ENCODE measurements at places on chromosomes 7 and 10.

GRCh38 chr7:85851571-85852193, 664.8 kb upstream of the SEMA3D start:
- peak; percentile 28 for DNase-seq

DNA sequence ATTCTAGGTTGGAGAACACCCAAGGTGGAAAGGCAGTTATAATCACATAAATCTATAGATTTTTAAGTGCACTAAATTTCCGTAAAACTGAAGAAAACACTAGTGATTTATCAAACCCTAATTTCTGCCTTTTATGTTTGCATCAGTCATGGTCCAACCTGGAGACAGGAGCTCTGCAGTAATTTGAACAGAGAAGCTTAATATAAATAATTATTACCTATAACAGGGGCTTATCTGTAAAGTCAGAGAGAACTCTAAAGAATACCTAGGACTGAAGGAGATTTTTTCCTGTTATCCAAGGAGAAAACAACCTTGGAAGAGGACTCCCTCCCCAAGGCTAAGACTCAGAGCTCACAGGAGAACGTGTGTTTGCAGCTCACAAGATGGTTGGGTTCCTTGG, 95.1 kb downstream of the MPP7 start:
- DNase-seq, result no peak

GRCh38 chr10:93110472-93111146, 36.9 kb downstream of the CYP26A1 start:
- no peak for DNase-seq

- no peak for DNase-seq
These were observed 26.9 kb downstream of the ZEB1 start for GRCh38 chr10:31345886-31346285.

DNA sequence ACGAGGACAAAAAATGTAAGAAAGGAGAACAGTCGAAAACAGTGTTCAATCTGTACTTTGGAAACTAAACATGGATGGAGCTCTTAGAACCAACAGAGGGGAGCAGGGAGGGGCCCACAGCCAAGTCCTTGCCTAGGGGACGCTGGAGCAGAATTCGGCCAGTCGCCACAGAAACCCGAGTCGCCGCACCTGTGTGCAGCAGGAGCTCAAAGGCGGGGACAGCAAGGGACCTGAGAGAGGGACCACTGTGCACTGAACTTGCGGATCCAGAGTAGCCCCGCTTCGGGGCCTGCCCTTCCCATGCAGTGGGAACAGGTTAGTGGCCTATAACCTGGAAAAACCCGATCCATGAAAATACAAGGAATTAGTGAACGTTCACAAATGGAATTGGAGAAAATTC, 68.1 kb downstream of the SEC61G start:
- DNase-seq, result no peak

- DNase-seq, result no peak
These were observed 661.8 kb upstream of the MBL2 start for GRCh38 chr10:53434413-53434812.

DNA sequence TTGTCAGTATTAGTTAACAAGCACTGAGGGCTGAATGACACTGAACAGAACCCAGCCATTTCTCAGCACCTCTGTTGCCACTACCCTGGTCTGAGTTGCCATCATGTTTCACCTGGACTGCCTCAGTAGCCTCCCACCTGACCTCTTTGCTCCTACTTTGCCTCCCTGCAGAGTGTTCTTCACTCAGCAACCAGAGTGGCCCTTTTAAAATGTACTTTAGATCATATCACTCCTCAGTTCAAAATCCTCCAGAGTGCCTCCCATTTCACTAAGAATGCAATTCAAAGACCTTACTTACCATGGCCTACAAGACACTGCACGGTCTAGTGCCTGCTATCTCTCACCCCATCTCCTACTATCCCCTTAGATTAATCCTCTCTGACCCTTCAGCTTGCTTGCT, 214.5 kb downstream of the AUTS2 start:
- DNase-seq, result no peak

- no peak for DNase-seq
These were observed 101.4 kb downstream of the MICU1 start for GRCh38 chr10:72524489-72524888.

DNA sequence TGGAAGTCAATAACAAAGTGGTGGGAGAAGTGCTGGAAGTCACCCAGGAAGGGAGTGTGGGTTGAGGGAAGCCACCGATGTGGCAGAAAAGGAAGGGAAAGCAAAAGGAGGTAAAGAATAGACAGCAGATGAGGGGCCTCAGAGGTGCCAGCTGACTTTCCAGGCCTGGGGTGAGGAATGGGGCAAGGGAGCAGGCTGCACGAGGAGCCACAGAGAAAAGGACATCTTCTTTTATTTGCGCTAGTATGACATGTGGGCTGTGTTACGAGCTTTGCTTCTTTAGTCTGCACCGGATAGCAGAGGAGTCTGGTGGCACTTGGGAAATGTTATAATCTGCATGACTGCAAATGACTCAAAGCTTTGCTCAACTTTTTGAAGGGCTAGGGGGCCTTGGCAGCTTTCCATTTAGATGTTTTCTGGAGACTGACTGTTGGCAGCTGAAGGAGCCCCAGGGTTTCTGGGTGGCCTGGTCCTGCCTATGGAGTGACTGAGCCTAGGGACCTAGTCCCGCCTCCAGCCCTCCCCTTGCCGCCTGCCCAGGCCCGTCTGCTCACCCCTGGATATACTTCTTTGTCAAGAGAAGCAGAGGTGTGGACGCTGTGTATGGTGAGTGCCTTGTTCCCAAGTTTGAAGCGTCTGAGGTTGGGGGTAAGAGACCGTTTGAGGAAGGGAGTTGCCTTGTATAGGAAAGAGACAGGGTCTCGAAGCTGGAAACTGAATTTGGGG, 5.1 kb downstream of the PRXL2A start:
- DNase-seq, result no peak

- no peak for DNase-seq
These were observed 18.6 kb downstream of the ADAP1 start for GRCh38 chr7:935874-936385.

DNA sequence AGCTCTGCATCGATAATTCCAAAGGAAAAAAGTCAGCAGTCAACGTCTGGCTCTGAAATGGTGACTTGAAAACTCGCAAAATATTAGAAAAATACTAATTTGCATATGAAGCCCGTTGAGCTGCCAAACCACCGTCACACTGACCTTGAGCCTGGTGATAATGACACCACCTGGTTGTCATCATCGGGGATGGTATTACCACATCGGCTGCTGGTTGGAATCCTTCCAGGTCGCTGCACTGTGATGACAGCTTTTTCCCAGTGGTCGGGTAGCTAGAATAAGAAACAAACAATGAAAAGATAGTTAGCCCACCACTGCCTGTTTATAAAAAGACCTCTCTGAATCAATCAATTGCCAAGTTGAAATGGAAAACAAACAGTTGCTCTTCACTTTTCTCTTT, 41.6 kb downstream of the LAMB1 start:
- DNase-seq, result no peak

DNA sequence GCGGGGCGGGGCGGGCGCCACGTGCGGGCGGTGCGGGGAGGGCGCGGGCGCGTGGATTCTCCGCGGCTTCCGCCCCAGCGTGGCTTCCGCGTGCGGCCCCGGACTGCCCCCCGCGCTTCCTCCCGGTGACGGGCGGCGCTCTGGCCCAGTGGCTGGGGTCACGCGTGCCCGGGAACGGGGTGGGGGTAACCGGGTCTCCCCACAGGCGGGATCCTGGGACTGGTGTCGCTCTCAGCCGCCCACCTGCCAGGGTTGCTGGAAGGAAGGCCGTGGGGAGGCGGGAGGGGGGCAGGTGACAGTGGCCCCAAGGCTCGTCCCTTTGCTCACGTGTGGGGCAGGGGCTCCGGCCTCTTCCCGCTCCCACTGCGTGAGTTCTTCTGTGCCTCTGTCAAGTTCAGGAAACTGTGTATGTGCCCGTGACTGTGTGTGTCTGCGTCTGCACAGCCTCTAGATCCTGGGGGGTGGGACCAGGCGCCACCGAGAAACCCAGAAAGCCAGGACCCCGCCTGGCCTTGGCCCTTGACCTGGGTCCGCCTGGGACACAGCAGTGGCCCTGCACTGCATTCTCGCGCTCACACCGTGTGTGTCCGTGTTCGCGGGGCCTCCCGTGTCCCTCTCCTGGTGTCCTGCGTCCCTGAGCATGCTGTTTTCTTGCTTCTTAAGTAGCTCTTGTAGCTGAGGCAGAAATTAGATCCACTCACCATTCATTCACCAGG, 919 bp downstream of the MAFK start:
- no peak for DNase-seq

DNA sequence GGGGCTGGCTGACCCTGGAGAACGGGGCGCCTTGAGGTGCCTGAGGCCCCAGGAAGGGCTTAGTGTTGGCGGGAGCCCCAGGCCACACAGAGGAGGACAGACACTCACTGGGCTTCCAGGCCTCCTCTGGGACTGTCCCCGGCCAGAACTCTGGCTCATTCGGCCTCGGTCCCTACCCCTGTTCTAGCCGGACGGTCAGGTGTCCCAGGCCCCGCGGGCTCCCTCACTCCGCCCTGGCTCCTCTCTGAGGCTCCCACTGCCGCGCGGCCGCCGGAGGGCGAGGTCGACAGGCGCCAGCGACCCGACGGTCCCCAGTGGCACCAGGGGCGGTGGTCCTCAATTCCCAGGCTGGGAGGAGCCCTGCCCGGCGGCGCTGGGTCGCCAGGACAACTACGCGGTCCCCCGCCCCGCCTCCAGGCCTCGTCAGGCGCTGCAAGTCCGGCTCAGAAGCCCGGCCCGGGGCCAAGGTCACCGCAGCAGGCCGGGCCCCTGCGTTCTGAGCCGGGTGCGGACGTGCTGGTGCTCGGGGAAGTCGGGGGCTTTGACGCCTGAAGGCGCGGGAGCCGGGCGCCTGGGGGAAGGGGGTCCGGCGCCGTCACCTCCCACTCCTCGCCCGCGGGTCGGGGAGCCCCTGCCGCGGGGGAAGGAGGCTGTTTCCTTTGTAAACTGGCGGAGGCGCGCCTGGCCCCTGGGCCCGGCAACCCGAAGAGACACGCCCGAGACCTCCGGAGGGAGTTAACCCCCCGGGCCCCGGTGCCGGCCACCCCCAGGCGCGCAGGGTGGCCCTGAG, 1.1 kb upstream of the PWWP2B start:
- no peak for DNase-seq

GRCh38 chr10:13669901-13670300, 83.1 kb downstream of the PRPF18 start:
- DNase-seq, result no peak

DNA sequence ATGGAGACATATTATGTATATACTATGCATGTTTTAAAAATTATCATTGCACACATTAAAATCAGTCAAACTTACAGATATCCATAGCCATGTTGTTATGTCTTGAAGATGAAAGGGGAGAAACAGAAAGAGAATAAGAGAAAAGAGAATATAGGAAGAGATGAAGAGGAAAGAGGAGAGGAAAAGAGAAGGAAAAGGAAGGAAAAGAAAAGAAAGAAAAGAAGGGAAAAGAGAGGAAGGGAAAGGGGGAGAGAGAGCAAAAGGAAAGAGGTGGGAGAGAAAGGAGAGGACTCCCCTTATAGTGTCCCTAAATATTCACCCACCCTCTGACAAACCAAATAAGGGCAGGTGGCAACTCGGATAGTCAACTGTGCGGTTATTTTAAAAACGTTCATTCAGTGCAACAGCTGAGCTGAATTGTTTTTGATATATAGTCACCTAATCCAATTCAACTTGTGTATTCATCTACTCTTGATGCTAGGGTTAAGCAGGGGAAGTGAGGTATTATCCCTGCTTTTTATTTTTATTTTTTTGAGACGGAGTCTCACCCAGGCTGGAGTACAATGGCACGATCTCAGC, 14.6 kb downstream of the SVIL start:
- no peak for DNase-seq

DNA sequence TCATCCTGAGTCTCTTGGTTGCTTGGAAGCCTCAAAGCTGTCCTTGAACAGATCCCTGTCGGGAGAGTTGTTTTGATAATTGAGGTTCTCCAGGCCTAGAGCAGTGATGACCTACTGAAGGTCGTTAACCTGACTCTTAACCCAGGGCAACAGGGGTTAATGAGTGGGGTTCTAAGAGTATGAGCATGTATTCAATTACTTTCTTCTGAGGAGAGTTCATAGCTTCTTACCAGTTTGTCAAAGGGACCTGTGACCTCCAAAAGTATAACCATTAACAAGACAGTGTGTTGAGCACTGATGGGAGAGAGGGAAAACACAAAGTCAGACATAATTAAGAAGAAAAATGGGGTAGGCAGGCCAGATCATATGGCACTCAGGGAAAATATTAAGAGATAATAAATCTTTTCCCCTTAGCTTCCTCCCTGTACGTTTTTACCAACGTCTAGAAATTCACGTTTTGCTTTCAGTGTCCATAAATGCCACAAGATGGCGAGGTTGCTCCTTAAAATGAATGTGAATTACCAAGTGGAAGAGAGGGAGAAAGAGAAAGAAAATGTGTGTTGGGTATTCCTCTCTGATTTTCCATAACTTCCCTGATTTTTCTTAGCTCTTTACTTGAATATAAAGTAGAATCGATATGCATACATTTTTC, 97.6 kb downstream of the SUGCT start:
- DNase-seq, result no peak

GRCh38 chr10:2980116-2980515, 87.2 kb upstream of the PFKP start:
- no peak for DNase-seq

DNA sequence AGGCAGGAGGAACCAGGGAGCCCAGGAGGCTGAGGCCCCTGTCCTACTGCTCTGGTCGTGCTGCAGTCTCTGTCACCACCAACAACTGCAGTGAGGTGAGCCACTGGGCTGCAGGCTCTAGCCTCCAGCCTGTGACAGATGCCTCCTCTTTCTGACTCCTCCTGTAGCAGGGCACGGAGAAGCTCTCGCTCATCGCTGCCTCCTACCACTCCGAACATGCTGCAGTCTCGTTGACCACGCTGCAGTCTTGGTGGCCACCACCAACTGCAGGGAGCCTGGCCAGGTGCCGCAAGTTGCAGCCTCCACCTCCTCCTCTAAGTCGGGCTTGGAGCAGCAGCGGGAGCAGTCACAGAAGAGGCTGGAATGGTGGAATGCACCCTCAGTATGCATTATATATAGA, 22.1 kb upstream of the VOPP1 start:
- DNase-seq, result no peak

GRCh38 chr7:152587366-152587765, 88.6 kb downstream of the XRCC2 start:
- no peak for DNase-seq

DNA sequence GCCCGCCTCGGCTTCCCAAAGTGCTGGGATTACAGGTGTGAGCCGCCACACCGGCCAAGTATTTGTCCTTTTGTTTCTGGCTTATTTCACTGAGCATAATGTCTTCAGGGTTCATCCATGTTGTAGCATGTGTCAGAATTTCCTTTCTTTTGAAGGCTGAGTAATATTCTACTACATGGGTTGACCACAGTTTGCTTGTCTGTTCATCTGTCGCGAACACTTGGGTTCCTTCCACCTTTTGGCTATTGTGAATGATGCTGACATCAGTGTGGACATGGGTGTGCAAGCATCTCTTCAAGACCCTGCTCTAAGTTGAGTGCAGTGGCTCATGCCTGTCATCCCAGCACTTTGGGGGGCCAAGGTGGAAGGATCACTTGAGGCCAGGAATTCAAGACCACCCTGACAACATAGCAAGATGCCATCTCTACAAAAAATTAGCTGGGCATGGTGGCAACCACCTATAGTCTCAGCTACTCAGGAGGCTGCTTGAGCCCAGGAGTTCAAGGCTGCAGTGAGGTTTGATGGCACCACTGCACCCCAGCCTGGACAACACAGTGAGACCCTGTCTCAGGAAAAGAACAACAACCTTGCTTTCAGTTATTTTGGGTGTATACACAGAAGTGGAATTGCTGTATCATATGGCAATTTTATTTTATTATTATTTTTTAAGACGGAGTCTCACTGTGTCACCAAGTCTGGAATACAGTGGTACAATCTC, 17.0 kb downstream of the CHST12 start:
- DNase-seq, result no peak

- DNase-seq, result no peak
These were observed 128.1 kb downstream of the NT5C2 start for GRCh38 chr10:103064956-103065355.

- DNase-seq, result no peak
These were observed 39.6 kb downstream of the STARD3NL start for GRCh38 chr7:38217672-38218071.

Data from NCI-H1417 treated with DMSO at 0.1 percent for 48 hours (cell line).